CD4-positive, alpha-beta T cell treated with Interleukin-6 for 4 hours (primary cell): ENCODE measurements at places on chromosomes 7 and 10.
A peak's percentile ranks its signal among the peaks of the same experiment; 100 is the strongest.

- peak; percentile 48 for DNase-seq
These were observed 10.8 kb downstream of the NEURL1 start for GRCh38 chr10:103504181-103504783.

GRCh38 chr10:134247-135131 is 766 bp upstream of the ZMYND11 start:
- peak; percentile 39 for DNase-seq

DNA sequence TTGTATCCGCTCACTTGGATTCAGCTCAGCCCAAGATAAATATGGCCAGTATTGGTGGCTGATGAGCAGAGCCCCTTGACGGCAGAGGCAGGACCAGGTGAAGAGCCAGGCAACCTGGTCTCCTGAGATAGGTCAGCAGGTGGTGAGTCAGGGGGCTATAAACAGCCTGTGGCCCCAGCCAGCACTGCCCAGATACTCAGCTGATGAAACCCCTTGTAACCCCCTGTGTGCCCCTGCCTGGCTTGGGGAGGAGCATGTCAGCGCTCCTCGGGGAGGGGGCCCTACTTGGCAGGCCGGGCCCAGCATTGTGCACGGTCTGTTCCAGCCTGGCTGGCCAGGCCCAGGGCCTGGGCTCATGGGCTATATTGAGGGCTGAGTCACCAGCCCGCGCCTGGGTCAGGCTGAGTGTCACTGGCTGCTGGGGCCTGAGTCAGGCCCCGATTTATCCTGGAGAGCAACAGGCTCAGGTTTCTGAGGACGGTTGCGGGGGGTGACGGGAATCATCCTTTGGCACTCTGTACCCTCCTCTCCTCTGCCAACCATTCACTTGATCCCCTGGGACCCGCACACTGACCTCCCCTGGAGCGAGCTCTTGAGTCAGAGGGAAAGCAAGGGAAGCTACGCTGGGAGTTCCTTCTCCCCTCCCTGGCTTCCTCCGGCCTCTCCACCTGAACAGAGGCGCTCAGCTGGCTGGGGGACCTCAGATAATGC is 2.8 kb upstream of the FLNC start:
- DNase-seq = no peak

DNA sequence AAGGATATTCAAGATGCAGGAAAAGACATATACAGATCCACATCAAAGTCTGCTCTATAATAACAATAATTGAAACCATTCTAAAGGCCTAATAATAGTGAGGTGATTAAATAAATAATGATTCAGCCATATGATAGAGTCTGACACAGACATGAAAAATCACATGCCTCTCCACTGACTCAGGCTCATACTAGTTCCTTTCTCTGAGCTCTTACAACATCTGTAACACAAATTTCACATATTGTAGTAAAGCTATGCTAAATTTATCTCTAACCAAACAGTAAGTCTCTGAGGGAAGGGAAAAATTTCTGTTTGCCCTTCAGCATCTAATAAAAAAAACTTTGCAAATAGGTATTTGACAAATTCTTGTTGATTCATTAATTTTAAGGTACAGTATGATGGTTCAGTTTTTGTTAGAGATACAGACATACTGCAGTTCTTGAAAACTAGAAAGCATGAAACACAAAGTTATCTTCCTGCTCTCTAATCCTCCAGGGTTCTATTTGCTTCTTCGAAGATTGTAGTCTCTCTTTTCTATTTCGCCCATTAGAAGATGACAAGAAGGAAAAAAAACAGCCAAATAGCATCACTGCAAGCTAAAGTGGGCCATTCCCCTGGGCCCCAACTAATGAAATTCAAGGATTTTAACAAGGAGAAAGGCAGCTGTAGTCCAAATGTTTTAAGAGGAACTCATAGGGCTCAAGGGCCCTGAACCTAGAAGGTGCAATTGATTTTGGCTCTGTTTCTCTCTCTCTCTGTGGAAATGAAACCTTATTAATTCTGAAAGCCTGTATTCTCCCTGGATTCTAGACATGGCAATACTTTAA is 53.9 kb downstream of the CUBN start:
- no peak for DNase-seq

DNA sequence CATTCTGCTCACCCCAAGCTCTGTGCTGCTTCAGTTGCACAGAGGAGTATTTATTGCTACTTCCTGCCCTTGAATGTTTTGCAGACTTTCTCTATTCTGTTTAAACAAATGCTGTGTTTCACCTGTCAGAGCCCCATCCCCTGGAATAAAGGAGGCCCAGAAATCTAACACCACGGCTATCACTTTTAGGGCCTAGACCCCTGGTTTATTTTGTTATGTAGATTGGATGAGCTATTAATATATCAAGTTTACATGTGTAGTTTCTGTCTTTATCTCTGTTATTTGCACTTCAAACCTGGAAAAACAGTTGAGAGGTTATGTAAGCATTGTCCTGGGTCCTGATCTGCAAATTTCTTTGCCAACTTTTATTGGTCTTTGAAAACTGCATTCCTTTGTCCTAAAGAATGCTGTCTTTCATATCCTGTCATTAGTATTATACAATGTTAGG is 630.1 kb downstream of the PARD3 start:
- DNase-seq = no peak

- no peak for DNase-seq
These were observed 195.2 kb downstream of the DOCK4 start for GRCh38 chr7:112010994-112011393.

DNA sequence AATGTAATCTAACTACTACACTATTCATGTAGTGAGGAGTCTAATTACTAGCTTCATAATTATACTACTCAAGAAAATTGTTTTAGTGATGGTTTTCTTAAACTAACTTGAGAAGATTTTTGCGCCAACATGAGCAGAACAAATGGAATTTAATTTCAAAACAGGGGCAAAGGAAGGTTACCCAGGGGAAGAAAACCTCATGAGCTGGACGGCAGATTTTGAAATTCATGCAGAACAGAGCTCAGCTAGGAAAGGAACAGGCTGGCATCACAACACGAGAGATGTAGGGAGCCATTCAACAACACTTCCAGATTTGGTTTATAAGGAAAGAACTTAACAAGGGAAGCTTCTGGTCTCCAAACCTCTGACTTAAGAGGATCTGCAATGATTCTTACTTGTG is 235.3 kb upstream of the PRKCQ start:
- DNase-seq = no peak

- DNase-seq = no peak
These were observed 81.7 kb upstream of the EFCAB10 start for GRCh38 chr7:105662998-105663397.

DNA sequence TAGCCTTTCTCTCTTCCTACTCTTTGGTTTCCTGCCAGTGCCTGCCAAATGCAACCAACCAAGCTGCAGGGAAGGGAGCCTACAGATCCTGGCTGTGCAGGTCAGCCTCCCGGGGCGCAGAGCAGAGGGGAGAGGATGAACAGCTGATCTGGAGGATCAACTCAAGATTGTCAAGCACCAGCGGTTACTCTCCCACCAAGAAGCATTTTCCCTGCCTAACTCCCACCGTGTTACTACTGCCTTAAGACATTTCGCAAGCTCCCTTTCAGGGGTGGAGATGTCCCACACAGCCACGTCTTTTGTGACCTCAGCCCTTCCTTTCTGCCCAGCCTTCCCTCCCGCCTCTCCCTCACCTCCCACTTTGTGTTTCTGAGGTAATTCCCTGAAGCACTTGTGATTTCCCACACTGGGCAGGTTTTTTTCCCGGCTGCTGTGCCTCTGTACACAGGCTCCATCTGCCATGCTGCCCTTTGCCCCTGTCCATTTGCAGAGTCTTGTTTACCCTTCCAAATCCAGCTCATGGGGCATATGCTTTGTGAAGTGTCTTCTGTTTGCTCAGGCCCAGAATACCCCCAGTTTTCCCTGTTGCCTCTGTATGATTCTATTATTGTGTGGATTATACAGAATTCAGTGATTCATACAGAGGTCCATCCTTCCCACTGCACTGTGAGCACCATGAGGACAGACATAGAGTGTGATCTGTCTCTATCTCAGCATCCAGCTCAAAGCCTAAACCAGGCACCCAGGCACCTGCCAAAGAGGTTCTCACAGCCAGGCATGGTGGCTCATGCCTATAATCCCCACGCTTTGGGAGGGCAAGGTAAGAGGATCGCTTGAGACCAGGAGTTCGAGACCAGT is 40.9 kb upstream of the PAPSS2 start:
- DNase-seq = no peak

DNA sequence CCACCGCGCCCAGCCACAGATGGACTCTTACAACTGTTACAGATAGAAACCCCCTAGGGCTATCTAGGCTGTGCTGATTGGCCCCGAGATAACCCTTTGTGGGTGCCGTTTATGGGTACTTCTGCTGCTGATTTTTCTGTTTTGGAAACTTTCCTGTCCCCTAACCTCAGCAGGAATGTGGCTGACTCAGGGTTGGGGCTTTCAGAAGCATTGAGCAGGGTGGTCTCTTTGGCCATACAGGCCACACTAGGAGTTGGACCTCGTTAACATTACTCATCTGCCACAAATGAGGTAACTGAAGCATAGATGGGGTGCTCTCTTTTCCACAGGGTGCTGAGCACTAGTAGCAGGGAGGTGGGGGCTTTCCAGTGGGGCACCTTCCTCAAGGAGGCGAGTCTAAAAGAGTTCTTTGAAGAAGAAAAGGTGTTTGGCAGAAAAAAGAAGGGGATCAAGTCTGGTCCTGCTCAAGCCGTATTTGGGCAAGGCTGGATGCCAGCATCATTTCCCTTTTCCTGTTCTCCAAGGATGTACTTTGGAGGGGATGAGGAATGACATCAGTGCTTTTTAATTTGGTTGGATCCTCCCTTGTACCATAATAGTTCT is 6.4 kb downstream of the ZSCAN25 start:
- no peak for DNase-seq

- no peak for DNase-seq
These were observed 103.3 kb downstream of the GRB10 start for GRCh38 chr7:50679218-50680007.

DNA sequence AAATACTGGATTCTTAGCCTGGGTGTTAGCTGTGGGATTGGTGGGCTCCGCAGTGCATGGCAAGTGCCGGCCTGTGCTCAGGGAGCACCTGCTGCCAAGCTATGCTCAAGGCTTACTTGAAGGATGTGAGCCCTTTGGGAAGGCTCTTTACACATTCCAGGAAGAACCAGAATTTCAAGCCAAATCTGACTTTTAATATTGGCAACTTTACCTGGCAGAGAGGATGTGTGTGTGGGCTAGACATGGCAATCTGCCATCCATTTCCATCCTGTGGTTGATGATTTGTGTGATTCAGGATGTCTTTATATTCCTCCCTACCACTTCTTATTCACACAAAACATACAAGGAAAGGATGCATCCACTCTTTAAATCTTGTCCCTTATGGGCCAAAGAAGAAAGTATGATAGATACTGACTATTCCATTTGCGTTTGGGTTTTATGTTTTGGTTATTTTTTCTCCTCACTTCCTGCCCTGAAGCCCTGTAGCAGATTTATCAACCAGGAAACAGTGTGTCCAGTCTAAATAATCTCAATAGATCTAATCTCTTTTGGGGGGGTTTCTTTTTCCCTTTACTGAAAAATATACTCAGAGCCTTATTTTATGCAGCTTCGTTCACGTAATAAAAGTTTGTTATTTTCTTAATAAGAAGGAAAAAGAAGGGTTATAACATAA is 247.1 kb downstream of the COBL start:
- DNase-seq = no peak

GRCh38 chr7:100861616-100861985 is 5.6 kb upstream of the TRIP6 start:
- DNase-seq = no peak

DNA sequence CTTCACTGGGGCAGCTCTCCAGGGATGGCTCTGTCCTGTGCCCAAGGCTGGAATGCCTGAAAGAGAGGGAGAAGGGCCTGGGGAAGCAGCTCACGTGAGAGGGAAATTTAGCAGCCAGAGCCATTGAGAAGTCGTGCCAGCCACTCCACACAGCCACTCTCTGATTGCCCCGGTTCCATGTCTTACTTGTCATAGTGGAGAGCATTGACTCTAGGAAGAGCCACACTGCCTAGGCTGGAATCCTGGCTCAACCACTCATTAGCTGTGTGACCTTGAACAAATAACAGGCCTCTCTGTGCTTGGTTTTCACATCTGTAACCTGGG is 728.0 kb downstream of the PARD3 start:
- DNase-seq = no peak

GRCh38 chr7:51501620-51502019 is 185.0 kb upstream of the COBL start:
- DNase-seq = no peak

GRCh38 chr10:20034732-20035131 is 218.5 kb downstream of the PLXDC2 start:
- no peak for DNase-seq

DNA sequence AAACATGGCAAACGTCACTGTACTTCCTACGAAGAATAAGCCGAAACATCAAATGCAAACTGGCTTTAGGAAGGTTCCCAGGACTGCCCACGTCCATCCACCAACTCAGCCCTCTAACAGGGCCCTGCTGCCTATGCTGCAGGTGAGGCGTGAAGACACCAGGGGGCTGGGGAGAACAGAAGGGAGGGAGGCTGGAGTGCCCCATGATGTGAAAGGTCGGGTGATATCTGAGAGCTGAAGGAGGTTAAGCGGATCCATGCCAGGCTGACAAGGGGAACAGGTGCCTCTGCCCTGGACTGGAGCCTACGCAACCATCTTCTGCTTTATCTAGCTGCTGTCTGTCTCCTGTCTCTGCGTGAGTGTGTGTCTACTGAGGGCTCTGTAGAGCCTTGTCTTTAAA is 40.2 kb upstream of the ATP6V0A4 start:
- DNase-seq = no peak

GRCh38 chr10:4130685-4131084 is 345.7 kb upstream of the KLF6 start:
- no peak for DNase-seq

GRCh38 chr10:60465801-60466200 is 76.1 kb upstream of the ANK3 start:
- no peak for DNase-seq

GRCh38 chr7:2476298-2476697 is at the start of gene GRIFIN:
Gene GRIFIN (minus strand): TSS chr7:2476398. CDS start chr7:2476383, 15 bp downstream.
- no peak for DNase-seq

- no peak for DNase-seq
These were observed 17.6 kb downstream of the CDNF start for GRCh38 chr10:14820010-14820774.

DNA sequence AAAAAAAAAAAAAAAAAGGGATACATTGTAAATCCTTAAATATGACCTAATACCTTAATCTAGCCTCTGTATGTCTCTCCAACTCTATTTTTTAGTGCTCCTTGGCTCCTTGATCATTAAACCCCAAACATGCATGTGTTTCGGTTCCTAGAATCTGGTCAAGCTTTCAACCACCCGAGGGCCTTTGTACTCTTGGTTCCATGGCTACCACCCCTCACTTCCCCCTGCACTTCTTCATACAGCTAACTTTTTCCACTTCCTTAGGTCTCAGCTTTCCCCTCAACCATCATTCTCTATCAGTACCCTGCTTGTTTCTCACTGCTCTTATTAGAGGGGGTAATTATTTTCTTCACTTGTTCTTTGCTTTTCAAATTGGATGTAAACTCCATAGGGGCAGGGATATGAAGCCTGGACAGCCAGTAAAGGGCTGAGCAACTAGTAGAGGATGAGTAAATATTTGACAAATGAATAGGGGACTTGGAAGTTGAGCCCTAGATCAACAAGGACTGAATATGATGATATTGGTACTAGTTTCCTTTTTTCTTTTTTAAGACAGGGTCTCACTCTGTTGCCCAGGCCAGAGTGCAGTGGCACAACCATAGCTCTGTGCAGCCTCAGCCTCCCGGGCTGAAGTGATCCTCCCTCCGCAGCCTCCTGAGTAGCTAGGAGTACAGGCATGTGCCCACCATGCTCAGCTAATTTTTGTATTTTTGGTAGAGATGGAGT is 4.3 kb upstream of the GDI2 start:
- no peak for DNase-seq
